Renal cortex interstitium (tissue), 15 donors: ENCODE measurements at places on chromosomes 7 and 10.
A peak's percentile ranks its signal among the peaks of the same experiment; 100 is the strongest.

DNA sequence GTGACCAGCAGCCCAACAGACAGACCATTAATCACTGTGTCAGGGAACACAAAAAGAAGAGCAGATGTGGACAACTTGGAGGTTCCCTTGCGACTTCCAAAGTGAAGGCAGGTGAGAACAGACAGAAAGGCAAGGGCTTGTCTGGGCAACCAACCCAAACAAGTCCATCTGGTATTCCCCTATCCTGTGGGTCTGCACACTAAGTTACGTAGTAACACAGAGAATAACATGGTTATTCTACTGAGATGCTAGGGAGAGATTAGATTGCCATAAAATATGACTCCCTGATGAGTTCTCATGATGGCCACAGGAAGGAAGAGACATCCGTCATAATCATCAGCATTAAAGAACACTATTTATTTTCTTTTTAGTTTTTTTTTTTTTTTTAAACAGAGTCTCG is 252.2 kb downstream of the CALN1 start:
- no peak for DNase-seq

- peak; percentile 55 for DNase-seq
Observed at GRCh38 chr10:103542764-103543616, 49.5 kb downstream of the NEURL1 start.

GRCh38 chr7:21898265-21898930 is 47.3 kb downstream of the CDCA7L start:
- DNase-seq, result no peak

- no peak for DNase-seq
Observed at GRCh38 chr10:78460204-78460603, 426.5 kb downstream of the RPS24 start.

DNA sequence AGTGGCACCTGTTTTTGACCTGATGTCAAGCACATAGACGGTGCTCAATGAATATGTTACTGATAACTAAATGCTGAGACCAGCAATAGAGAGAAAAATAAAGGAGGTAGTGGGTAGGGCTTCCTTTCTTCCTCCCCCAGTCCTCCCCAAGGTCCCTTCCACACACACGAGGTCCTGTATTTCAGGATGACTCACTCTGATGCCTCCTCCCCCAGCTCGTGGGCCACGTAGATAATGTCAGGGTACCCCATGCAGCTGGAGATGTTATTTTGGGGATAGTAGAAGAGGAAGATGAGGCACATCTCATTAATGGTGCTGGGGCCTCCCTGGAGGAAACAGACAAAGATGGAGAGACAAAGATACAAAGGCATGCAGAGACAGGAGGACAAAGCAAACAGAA is 17.3 kb downstream of the PRSS58 start:
- no peak for DNase-seq

DNA sequence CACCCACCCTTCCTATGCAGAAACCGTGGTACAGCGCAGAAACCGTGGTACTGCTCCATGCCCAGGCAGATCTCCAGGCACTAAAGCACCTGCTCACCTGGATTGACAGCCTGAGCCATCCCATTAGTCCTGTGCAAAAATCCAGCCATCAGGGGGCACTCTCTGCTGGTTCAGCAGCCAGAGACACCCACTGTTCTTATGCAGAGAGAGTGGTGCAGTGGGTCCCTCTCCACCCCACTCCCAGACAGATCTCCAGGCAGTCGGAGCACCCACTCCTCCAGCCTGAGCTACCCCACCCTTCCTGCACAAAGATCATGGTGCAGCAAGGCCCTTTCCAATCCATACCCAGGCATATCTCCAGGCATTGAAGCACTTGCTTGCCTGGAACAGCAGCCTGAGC is 219.8 kb downstream of the CTNNA3 start:
- no peak for DNase-seq

- DNase-seq, result no peak
Observed at GRCh38 chr10:16644146-16644545, 122.5 kb upstream of the C1QL3 start.

DNA sequence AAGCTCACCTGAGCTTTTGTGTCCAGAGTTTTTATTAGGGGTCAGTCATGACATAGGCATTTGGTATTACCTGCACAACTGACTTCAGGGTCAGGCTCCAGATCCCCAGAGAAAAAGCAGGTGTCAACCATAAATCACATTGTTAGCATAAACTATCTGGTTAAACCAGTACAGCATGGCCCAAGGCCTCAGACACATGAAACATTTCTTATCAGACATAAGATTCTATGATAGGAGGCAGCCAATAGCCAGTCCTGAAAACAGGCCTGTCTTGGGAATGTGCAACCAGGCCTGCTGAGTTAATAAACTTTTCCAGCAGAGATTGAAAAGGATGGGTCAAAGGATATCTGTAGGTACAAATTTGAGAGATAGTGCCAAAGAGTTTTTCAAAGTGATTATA is 116.1 kb downstream of the TPST1 start:
- no peak for DNase-seq

GRCh38 chr7:27964820-27965219 is 215.8 kb downstream of the JAZF1 start:
- DNase-seq, result no peak

GRCh38 chr7:151954866-151955820 is 1.1 kb upstream of the GALNTL5 start:
- DNase-seq, result no peak

- DNase-seq, result no peak
Observed at GRCh38 chr7:130379019-130379418, 1.3 kb upstream of the CPA1 start.

- DNase-seq, result no peak
Observed at GRCh38 chr7:17369691-17370426, 71.4 kb downstream of the AHR start.

DNA sequence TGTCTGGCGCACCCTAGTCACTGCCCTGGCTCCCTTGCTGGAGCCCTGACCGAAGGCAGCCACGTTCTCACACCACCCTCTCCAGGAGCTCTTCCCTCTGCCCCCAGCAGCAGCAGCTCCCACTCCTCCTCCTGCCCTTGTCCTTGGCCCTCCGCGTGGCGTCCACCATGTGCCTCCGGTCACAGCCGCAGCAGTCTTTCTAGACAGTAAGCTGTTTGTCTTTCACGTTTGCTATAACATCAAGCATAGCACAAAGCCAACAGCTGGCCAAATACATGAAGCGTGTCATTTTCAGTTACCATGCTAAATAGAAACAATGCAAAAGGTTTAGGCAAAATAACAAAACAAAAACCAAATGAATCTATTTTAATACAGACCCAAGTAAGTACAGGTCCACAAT is 3.3 kb downstream of the PITRM1 start:
- DNase-seq, result no peak

DNA sequence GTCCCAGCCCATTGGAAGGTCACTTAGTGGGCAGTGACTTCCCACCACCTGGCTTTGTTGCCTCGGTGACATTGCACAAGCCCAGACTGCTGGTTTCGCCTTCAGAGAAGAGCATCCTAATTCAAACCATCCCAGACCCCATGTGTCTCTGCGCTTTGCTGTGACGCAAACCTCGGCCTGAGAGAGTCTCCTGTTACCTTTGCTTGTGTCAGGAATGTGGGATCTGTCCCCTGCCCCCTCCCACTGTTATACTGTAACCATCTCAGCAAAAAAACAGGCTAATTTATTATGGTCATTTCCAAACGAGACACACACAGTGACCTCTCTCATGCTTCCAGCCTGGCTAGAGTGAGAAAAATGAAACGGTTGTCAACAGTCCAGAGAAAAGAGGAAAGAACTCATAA is 25.0 kb upstream of the AQP1 start:
- DNase-seq, result no peak

DNA sequence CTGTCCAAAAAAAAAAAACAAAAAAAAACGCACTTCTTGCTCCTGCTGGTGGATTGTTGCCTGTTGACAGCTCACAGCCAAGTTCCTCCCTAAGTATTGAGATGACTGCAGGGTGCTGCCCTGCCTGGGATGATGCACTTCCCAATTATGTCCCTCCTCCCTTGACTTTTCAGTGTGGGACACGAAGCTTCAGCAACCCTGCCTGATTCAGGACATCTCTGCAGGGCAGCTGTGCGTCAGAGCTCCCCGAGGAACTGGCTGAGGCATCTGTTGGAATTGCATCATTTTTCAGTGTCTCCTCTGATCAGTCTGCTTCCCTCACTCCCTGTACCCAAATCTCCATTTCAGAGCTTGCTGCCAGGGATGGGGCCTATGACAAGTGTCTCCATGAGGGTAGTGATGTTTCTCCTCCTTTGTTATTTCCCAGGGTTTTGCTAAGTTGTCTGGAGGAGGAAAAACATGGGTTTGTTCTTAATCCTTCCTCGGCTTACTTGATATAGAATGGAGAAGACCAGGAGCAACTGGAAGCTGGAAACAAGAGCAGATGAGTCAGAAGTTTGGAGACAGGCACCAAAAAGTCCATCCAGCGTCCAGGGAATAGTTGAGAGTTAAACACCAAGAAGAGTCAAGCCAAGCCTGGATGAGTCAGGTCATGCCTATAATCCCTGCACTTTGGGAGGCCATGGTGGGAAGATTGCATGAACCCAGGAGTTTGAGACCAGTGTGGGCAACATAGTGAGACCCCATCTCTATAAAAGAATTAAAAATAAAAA is 355.1 kb downstream of the GALNT17 start:
- no peak for DNase-seq

GRCh38 chr10:34696423-34696822 is 118.7 kb downstream of the PARD3 start:
- no peak for DNase-seq

- DNase-seq, result no peak
Observed at GRCh38 chr7:41224063-41224763, 478.7 kb downstream of the INHBA start.

GRCh38 chr10:74347522-74347921 is 196.5 kb downstream of the ADK start:
- no peak for DNase-seq

- DNase-seq, result no peak
Observed at GRCh38 chr10:90222372-90222771, 521.0 kb downstream of the KIF20B start.

DNA sequence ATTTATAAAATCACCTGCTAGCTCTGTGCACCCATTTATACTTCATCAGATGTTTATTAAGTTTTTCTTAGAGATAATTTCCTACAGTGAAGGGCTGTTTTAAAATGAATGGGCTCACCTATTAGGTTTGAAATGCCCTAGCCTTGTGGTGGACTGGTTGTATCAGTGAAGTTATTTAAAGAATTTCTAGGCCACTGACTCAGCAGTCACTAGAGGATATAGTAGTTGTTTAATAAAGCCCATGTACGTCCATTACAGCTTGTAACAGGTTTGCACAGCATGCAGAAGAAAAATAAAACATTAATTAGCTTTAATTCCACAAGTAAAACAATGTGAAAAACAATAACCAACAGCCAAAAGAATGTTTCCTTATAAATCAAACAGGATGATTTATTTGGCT is 128.0 kb downstream of the RSU1 start:
- DNase-seq, result no peak

DNA sequence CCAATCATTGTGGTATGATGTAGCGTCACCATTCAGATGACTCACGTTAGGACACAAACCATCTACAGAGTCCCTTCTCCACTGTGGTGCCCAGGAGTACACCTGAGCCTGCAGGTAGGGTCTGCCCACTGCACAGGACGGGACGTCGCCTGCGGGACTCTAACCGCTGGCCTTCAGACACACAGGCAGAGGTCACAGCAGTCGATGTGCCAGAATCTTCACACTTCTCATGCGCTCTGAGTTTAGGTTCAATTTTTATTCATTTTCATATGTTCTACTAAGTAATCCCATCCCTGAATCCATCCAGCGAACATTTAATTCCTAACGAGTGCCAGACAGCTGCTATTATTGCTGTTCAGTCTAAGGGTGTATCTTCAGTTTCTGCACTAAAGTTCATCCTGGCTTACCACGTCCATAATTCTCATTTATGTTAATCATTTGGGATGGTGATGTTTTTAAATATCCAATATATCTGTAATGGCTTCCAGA is 73.3 kb downstream of the CXCL12 start:
- DNase-seq, result no peak

GRCh38 chr10:62637249-62638061 is 167.1 kb upstream of the ADO start:
- peak; percentile 15 for DNase-seq

DNA sequence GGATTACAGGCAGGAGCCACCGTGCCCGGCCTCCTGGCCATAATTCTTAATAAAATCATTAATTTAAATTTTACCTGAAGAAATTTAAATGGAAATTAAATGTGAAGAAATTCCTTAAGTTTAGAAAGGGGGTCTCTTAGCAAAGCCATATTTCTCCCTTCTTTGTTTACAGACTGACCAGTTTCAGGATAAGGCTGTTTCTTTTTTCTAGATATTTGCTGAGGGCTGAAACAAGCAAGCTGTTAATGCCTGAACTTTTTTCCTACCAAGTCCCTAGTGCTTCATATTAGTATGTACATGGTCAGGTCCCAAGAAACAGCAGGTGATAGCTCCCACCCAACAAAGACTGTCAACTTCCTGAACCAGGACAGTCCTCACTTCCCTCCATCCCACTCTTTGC is 18.1 kb upstream of the PDIA4 start:
- DNase-seq, result no peak

- DNase-seq, result no peak
Observed at GRCh38 chr7:21544303-21544656, 1.4 kb downstream of the DNAH11 start.

DNA sequence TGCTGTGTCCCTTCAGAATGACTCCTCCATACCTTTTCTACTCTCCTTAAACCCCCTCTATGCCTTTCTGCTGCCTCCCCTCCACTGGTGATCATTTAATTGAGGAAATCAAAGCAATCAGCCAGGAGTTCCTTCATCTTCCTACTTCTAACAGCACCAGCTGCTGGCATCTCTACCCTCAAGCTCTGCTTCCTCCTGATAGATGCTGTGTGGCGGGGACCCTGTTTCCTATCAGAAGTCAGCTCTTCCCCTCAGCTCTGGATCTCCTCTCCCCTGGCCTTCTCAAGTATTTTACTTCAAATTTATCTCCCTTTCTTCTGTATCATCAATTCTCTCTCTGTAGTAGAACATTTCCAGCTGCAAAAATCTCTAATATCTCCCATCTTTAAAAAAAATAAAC is 183.7 kb downstream of the ELMO1 start:
- no peak for DNase-seq

- no peak for DNase-seq
Observed at GRCh38 chr7:155508376-155509358, 37.7 kb downstream of the CNPY1 start.

DNA sequence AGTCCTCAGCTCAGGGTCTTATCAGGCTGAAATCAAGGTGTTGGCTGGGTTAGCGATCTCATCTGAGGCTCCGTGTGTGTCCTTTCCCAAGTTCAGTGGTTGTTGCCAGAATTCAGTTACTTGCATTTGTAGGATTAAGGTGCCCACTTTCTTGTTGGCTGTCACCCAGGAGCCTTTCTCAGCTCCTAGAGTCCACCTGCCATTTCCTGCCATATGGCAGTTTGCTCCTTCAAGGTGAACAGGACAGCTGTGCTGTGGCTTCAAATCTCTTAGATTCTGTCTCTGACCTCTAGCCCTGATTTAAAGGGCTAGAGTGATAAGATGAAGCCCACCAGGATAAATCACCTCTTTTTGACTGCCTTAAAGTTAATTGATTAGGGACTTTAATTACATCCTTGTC is 1.0 kb upstream of the HIF1AN start:
- no peak for DNase-seq

- no peak for DNase-seq
Observed at GRCh38 chr10:78700413-78700812, 368.4 kb upstream of the ZMIZ1 start.

- DNase-seq, result no peak
Observed at GRCh38 chr7:80259-81067, 111.9 kb upstream of the FAM20C start.
